ENCODE measurements at places on chromosomes 7 and 10. TPM values are rescaled to one million over a fixed set of nuclear protein-coding genes. Genes with fewer than 3 reads are reported as not detected.

The GJD4 gene
- polyA plus RNA-seq = not detected

The KCND2 gene
- polyA plus RNA-seq = 0.23 TPM

The LIPJ gene
- 0.18 TPM for polyA plus RNA-seq

The DNAH11 gene
- 1.3 TPM for polyA plus RNA-seq

The CALML3 gene
- polyA plus RNA-seq = not detected

The TMEM178B gene
- 0.05 TPM for polyA plus RNA-seq

DNA sequence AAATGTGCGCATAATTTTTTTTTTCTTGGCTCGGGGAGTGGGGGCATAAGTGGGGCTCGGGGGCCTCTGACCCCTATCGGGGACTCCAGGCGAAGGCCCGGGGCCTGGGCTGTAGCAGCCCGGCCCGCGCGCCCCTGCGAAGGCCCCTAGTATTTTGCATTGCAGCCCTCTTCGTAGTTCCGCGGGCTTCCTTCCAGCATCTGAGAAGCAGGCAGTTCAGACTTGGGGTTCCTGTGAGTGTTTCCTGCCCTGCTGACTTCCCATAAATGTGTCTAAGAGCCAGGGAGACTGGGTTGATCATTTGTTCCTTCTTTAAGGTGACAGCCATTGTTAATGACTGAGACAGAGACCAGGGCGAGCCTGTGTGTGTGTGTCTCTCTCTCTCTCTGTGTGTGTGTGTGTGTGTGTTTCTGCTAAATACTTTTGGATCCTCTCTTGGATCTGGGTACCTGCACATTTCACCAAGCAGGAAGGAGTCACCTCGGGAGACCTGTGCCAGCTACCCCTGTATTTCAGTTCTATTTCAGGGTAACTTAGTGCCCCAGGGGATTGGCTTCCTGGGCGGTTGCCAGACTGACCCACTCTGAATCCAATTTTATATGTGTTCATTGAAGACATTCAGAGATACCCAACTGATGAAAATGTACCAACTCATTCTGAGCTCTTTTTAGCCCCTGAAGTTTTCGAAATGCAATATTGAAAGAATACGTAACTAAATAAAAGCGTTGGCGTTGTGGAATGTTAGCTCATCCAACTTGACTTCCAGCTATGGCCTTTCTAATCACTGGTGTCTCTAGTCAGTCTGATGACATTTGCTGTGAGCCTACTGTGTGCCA lies 805 bp downstream of the MSRB2 start:
- peak; percentile 85 for DNase-seq

GRCh38 chr7:98470485-98471240 lies 69.8 kb upstream of the BAIAP2L1 start:
- peak; percentile 29 for DNase-seq

- DNase-seq = no peak
Measured at GRCh38 chr10:60714233-60714632, 64.0 kb upstream of the CDK1 start.

Measured in GM23248 (cell line).